ENCODE measurements at places on chromosomes 5 and 9.
A peak's percentile ranks its signal among the peaks of the same experiment; 100 is the strongest.

GRCh38 chr9:126833020-126833419, 27.4 kb upstream of the ZBTB34 start:
- DNase-seq, result no peak

DNA sequence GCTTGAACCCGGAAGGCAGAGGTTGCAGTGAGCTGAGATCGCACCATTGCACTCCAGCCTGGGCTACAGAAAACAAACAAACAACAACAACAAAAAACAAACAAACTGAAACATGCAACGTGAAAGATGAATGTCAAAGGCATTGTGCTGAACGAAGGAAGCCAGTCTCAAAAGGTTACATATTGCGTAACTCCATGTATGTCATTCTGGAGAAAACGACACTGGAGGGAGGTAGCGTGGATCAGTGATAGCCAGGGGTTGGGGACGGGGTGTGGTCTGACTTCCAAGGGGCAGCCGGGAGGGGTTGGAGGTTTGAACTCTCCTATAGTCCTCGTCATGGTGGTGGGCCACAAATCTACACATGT, 12.1 kb upstream of the WDR5 start:
- no peak for DNase-seq

GRCh38 chr9:113973226-113973625, 97.1 kb downstream of the ZNF618 start:
- DNase-seq, result no peak

GRCh38 chr9:21294364-21294774, 10.7 kb downstream of the IFNA5 start:
- DNase-seq, result no peak

DNA sequence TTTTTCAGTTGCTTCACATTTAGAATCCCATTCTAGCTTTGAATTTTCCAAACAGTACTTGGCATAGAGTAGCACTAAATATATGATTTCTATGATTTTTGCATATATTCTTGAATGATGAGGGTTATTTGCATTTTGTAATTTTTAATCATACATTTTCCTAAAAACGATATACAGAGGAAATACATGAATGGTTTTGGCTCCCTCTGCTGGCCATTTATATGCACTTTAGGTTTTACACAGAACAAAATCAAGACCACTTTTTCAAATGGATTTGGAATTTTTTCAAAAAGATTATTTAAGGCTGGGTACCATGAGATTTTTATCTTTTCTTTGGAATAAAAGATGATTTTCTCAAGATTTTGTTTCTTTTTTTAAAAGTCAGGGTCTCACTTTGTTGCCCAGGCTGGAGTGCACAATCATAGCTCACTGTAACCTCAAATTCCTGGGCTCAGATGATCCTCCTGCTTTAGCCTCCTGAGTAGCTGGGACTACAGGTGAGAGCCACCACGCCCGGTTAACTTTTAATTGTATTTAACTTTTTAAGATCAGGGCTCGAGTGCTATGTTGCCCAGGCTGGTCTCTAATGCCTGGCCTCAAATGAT, 16.7 kb upstream of the COMMD10 start:
- peak; percentile 87 for DNase-seq

DNA sequence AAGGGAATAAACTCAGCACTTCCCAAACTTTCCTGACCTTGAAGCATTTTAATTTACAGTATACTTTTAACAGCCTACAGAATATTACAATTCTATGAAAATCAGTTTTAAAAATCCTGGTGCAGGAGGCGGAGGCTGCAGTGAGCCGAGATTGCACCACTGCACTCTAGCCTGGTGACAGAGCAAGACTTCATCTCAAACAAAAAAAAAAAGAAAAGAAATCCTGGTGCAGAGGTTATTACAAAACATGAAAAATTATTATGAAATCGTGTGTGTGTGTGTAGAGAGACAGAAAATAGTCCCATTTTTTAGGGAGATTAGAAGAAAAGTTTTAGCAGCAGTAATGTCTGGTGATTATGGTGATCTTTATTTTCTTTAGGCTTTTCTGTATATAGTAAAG, 26.9 kb downstream of the GOLPH3 start:
- no peak for DNase-seq

- no peak for DNase-seq
Observed at GRCh38 chr5:52738095-52738506, 49.6 kb upstream of the ITGA1 start.

DNA sequence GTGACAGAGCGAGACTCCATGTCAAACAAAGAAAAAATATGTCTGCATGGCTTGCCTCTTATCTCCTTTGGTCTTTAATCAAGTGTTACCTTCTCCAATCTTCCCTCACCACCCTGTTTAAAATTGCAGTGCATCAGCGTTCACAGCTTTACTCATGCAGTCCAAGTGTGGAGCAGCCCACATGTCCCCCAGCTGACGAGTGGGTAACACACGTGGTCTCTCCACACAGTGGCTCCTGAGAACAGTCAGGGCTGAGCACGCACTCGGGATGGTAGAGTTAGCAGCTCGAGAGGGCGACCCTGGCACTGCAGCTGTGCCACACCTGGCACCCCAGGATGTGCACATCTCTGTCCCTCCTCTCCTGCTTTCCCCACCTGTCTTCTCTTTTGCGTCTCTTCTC, 25.9 kb upstream of the CFAP157 start:
- no peak for DNase-seq

DNA sequence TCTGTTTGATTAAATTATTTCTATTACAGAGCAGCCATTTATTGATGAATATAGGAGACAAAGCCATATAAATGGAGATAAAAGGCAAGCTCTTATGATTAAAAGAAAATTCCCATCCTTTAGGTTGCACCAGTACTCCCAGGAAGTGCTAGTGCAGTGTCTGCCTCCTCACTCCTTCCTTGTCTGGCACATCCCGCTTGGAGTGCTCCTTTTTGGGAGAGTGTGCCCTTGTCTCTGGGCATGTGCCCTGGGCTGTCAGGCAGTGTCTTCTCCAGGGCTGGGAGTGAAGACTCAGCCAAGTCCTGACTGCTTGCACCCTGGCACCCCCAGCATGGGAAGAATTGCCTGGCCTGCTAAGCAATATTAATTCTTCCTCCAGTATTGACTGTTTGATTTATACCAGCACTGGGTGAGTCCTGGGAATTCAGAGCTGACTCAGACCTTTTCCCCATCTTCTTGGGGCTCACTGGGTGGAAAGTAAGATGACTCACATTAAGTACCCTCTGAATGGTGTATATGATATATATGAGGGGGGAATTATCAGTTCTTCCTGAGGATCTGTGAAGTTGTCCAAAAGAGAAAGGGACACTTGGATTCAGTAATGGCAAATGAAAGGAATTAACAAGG, 62.1 kb downstream of the ZSWIM6 start:
- DNase-seq, result no peak

GRCh38 chr9:70080481-70081119, 37.0 kb downstream of the MAMDC2 start:
- peak; percentile 89 for DNase-seq

GRCh38 chr5:89265511-89266179, 382.7 kb upstream of the MEF2C start:
- no peak for DNase-seq

GRCh38 chr5:74433896-74434829, 206.4 kb downstream of the ENC1 start:
- DNase-seq, result peak; percentile 60

- DNase-seq, result no peak
Observed at GRCh38 chr5:174247301-174247700, 201.8 kb downstream of the NSG2 start.

GRCh38 chr9:126665644-126666035, 51.9 kb downstream of the LMX1B start:
- DNase-seq, result no peak

DNA sequence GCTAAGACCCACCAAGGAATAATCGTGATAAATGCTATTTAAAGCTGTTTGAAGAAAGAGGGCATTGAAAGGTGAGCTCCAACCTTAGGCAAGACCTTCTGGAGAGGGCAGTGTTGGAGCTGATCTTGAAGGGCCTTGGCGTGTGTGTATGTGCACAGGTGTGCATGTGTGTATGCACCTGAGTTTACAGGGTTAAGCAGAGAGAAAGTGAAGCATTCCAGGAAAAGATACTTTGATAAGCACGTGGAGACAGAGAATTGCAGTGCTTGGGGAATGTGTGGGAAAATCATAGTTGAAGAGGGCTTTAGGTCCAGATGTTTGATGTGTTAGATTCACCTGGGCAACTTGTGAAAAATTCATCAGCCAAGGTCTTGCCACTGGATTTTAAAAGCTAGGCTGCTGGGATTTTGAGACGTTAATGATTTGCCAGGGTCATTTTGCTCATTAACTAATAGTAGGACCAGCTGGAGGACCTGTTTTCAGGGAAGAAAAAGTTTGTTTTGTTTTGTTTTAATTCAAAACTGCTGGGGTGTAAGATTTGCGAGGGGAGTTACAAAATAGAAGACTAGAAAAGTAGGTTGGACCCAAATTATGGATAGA, 78.3 kb upstream of the ANKRD55 start:
- no peak for DNase-seq

DNA sequence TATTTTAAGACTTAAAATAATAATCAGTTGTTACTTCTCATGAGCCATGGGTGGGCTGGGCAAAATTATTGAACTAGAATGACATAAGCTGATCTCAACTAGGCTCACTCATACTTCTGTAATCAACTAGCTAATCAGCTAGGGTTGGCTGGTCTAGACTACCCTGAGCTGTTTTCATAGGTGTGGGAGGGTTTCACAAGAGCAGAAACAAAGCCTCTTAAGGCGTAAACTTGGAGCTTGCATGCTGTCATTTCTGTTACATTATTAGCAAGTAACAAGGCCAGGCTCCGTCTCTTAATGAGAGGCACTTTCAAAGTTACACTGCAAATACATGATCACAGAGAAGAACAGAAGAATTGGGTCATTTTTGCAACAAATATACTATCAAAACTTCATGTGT, 57.2 kb upstream of the GHR start:
- no peak for DNase-seq

GRCh38 chr9:8845376-8845775, 1045.8 kb upstream of the DMAC1 start:
- DNase-seq, result peak; percentile 85

GRCh38 chr5:68216245-68217046, 890 bp downstream of the PIK3R1 start:
- peak; percentile 77 for DNase-seq

GRCh38 chr9:105198865-105199264, 45.6 kb upstream of the SLC44A1 start:
- DNase-seq, result no peak

DNA sequence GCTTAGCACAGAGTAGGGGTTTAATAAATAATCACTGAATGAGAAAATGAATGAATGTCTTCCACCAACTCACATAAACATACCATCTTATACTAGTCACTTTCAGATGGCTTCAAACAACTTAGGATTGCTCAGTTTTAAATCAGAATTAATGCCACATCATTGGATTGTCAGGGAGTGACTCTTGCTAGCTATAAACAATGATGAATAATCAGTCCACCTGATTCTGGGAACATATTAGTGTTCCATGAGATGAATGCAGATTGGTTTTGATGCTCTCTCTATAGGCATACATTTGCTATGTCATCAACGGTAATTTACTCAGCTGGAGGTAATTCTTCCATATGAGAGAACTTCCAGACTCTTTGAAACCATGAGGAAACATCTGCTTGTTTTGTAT, 97.4 kb downstream of the CDH9 start:
- no peak for DNase-seq

DNA sequence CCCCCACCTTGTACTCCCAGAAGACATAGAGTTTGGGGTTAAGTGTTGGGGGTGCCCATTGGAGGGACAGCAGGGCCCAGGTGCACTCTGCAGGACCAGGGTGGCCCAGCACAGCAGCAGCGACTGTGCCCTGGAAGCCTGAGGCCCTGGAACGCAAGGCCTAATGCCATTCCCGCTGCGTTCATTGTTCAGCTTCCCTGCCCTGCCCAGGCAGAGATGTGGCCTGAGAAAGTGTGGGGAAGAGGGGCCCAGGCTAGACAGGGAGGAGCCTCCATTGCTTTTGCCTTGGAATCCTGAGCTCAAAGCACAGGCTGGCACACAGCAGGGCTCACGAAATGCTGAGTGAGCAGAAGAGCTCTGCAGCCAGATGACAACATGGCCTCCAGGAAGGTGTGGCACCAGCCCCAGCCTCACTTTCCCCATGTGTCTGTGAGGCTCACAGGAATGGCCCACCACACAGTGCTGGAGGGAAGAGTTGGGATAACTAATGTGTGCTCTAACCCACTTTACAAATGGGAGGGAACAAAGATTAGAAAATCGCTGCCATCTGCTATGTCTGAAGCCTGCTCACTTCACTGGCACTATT, 19.4 kb downstream of the S1PR3 start:
- DNase-seq, result no peak

GRCh38 chr5:59317023-59317773, 576.3 kb downstream of the PDE4D start:
- peak; percentile 90 for DNase-seq

GRCh38 chr9:122125509-122126330, 32.6 kb upstream of the TTLL11 start:
- DNase-seq, result peak; percentile 44

DNA sequence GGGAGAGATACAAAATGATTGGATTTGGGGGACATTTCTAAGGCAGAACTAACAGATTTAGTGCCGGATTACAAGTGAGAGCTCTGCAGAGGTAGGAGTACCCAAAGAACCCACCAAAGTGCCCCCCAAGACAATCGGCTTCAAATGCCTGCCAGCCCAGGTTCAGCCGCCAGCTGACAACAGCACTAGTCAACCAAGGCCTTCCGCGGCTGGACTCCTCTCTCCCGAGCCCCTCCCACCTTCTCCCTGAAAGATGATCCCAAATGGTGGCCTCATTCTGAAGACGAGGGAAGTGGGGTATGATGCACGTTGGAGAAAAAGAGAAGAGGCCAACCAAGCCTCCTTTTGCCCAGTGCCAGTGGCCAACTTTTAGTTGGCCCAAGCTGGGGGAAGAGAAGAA, 210.4 kb upstream of the SLC30A5 start:
- no peak for DNase-seq

Measured in tongue (tissue), 3 donors.